ENCODE measurements at places on chromosomes 11 and 22.

DNA sequence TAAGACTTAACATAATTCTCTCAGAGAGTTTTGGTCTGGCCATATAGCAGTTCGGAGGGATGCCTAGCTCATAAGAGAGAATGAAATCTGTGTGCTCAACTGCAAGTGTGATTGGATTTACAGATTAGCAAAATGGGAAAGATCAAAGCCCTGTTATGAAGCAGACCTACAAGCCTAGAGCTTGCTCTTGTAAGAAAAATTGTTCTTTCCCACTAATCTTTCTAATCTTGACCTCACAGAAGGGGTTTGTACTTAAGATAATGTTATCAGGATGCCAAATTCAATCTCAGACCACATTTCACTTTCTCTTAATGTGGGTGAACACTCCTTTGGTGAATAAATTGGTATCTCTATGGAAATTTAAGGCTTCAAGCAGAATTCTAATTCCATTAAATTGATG is 267.2 kb downstream of the RAB38 start:
- no peak for DNase-seq

GRCh38 chr11:532986-533585 is 2.3 kb downstream of the HRAS start:
- DNase-seq, result no peak

DNA sequence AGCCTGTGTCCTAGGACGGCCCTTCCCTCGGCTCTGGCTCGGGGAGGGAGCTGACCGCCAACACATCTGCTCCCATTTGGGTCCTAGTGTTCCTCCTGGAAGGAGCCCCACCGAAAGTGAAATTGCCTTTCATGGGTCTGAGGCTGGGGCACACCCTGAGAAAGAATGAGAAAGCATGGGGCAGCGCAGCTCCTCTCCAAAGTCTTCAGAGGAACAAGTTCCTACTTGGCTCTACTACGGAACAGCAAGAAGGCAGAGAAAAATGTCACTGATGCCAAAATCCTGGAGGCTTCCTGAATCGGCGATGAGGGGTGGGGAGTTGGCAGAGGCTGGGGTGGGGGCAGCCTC is 41.5 kb upstream of the MYEOV start:
- DNase-seq, result no peak

DNA sequence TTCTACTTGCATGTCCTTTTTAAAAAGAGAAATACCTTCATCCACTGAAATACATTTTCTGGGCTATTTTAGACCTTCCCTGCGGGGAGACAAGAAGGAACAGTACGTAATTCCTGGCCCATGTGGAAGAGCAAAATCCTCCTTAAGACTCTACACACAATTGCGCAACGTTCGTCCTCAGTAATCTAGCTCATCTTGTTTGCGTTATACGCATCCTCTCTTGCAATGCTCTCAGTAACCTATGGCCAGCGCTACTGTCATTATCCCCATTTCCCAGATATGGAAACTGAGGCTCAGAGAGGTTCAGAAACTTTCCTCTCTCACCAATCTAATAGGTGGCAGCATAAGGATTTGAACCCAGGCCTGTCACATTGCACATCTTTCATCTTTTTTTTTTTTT is 54.6 kb downstream of the RPUSD4 start:
- DNase-seq, result no peak

- no peak for DNase-seq
Measured at GRCh38 chr22:42976217-42976933, 38.6 kb downstream of the PACSIN2 start.

GRCh38 chr11:32006799-32007388 is 84.0 kb upstream of the RCN1 start:
- DNase-seq, result no peak

DNA sequence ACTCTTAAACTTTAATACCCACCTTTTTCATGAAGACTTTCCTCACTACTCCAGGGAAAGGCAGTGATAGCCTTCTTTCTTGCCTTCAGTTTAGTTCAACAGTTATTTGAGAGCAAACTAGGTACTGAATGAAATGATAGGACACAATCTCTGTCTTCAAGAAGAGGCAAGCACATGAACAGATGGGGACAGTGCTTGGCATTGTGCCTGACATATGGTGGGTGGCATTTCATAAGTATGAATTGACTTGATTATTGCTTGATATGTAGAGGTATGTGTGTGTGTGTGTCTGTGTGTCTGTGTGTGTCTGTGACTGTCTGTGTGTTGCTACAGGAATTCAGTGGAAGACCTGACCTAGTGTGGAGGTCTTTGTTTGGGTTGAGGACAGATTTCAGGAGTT is 504.1 kb downstream of the NELL1 start:
- DNase-seq, result no peak

DNA sequence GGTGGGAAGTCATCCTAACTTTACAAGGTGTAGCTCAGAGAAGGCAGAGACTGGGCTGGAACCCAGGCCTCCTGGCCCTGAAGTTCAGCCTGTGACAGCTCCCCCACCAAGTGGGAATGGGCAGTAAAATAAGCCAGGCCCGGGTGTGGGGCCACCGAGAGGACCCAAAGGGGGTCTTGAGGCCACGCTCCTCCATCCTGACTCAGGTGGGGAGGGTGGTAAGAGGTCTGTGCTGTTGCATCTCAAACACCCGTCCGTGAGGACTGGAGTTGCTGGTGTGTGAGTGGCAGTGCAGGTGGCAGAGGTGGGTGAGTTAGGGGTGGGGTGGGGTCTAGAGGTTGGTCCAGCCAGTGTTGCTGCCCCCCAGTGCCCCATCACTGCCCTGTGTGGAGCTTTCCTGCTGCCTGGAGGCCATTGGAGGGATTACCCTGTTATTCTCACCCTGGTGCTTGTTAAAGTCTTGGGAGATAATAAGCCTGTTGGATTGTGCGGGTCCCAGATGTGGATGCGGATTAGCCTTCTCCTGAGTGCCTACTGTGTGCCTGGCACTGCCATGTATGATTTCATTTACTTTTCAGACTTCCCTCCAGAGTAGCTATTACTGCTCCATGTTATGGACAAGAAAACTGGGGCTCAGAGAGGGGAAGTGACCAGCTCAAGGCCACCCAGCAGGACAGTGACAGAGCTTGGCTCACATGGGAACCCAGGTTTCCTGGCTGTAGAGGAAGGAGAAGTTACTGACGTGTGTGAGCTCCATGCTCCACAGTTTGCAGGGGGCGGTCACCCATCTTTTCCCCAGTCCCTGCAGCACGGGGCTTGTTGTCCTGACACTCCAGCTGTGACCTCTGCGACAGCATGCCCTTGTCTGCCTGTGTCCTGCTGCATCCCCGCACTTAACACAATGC is 12.9 kb downstream of the SERPINH1 start:
- no peak for DNase-seq

- no peak for DNase-seq
Measured at GRCh38 chr22:17429516-17429915, 60.3 kb downstream of the CECR2 start.

GRCh38 chr11:72483412-72484186 is 49.3 kb upstream of the CLPB start:
- DNase-seq, result no peak

- DNase-seq, result no peak
Measured at GRCh38 chr11:130471731-130472433, 23.4 kb downstream of the ADAMTS15 start.

DNA sequence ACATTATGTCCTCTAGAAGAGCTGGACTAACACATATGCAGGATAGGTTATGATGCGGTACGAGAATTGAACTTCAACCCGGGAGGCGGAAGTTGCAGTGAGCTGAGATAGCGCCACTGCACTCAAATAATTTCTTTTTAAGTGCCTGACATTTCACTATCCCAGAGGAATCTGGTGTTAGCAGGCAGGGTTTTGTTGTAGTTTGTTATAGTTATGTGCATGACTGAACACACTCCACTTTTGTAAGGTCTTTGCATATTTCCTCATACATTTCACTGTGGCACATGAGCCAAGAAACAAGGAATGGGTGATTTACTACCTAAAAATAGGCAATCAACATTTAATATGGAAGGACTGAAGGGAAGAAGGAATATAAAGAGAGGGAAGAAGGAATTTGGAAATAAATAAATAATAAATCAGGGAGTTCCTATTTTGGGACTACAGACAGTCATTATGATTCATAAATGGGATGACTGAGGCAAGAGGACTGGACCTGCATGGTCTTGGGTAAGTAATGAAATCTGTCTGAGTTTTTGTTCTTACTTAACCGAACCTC is 8.7 kb upstream of the HIPK3 start:
- no peak for DNase-seq

GRCh38 chr11:83827940-83828554 is 541.9 kb upstream of the CCDC90B start:
- no peak for DNase-seq

DNA sequence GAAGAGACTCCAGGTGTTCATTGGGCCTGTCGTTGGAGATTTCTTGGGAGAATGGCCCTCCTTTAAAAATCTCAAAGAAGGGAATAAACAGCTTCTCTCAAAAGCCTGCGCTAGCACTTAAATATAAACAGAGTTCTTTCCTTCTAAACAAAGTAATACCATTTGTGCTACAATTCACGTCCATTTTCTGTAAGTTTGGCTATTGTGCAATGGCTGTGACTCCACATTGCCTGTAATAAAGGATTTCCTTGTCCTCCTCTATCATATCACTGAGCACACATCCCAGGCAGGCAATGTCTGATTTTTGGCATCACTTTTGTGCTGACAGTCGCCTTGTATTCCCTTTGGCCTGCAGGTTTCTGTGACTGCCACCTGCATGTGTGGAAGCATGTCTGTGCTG is 4.9 kb upstream of the ADAMTS8 start:
- DNase-seq, result no peak

GRCh38 chr11:8020244-8020597 is 33.1 kb downstream of the EIF3F start:
- DNase-seq, result no peak

DNA sequence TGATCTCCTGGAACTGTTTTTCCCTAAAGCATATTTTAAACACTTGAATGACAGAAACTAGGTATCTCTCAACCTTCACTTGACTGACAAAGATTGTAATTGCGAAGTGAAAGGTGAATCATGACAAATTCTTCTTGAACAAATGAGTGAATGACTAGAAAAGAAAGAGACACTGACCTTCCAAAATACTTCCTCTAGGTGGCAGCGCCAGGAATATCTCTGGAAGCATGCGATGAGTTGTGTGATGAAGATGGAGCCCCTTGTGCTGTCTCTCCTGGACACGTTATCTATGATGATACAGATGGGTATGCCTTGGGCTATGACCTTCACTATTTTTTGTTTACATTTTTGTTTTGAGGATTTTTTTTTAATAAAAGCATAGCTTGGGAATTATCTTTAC is 7.0 kb upstream of the CASP12 start:
- no peak for DNase-seq

DNA sequence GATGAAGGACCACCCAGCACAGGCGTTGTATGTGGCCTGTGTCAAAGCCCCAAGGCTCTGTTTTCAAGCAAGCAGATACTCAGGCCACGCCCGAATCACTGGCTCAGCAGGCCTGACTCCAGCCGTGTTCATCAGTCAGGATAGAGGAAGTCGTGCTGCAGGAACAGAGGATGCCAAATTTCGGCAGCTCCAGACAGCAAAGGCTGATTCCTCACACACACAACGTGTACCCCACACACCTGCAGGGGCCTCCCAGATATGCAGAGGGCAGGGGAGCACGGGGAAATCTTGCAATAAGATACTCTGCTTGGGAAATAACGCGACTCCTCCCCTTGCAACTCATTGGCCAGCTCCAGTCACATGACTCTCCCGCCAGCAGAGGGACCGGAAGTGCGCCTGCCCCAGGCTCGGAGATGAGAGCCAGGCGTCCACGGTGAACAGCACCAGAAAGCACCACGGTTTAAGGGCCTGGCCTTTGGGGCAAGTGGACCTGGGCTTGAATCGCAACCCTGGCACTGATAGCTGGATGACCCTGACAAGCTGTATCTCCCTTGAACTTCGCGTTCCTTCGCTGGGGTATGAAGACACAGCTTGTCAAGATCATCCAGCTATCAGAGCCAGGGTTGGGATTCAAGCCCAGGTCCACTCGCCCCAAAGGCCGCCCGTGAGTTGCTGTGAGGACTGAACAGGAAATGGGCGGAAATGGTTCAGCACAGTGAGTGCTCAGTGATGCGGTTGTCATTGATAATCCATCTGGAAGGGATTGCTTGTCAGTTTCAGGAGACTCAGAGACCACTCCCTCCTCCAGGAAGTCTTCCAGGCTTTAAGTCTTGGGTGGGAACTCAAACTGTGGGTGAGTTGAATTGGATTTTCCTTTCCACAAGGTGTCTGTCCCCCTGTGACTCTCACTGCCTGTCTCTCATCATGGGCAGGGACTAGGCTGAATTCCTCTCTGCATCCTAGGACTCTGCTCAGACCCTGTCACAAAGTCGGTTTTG is 88.5 kb downstream of the MYEOV start:
- no peak for DNase-seq

GRCh38 chr11:819129-819931 is 616 bp downstream of the PNPLA2 start:
- DNase-seq, result peak; percentile 83

- no peak for DNase-seq
Measured at GRCh38 chr11:100827934-100828661, 141.0 kb downstream of the ARHGAP42 start.

DNA sequence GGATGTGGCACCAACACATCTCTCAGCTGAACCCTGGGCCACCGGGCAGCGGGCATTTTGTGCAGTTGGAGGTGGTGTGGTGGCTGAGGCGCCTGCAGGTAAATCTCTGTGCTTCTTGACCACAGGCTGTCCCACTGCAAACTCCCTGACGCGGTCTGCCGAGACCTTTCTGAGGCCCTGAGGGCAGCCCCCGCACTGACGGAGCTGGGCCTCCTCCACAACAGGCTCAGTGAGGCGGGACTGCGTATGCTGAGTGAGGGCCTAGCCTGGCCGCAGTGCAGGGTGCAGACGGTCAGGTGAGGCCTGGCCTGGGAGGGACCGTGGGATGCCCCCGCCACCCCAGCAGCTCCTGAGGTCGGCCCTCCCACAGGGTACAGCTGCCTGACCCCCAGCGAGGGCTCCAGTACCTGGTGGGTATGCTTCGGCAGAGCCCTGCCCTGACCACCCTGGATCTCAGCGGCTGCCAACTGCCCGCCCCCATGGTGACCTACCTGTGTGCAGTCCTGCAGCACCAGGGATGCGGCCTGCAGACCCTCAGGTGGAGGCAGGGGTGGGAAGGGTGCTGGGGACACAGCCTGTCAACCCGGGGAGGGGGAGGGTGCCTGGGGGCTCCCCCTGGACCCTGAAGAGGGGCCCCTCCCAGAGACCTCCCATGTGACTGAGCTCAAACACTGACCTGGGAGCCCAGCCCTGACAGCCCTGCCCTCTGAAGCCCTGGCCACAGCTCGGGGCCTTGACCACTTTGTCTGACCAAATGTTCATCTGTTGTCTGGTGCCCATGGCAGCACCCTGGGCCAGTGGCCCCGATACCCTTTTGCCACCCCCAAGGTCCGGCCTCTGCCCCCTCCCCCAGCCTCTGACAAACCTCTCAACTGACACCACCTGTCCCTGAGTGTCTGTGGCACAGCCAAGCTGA is 4.6 kb upstream of the PGGHG start:
- no peak for DNase-seq

Data from activated gamma-delta T cell treated with anti-CD3 and anti-CD28 coated beads, Interleukin-2, amount 50 U/mL, for 16 hours (primary cell).